Adrenal gland (tissue), 19 donors: ENCODE measurements at places on chromosomes 7 and 10. TPM values are rescaled to one million over a fixed set of nuclear protein-coding genes. Genes with fewer than 3 reads are reported as not detected.

The UNC5B gene
- 9.7 TPM for total RNA-seq

The ZPBP gene
- total RNA-seq, result not detected

The CNPY1 gene
- not detected for total RNA-seq

The MMP21 gene
- 0.11 TPM for total RNA-seq

The SLIT1 gene
- total RNA-seq, result 0.06 TPM

The NXPH1 gene
- total RNA-seq, result 56.6 TPM

The HABP2 gene
- not detected for total RNA-seq

The SHH gene
- 24.5 TPM for total RNA-seq

The PMPCB gene
- 58.8 TPM for total RNA-seq

The HTR5A gene
- total RNA-seq, result not detected

The MMD2 gene
- not detected for total RNA-seq

The C10orf143 gene
- 4.4 TPM for total RNA-seq

The MORN4 gene
- 5.5 TPM for total RNA-seq

The TNRC18 gene
- 81.1 TPM for total RNA-seq

The UPK3B gene
- 0.65 TPM for total RNA-seq

The IMMP2L gene
- total RNA-seq, result 27.1 TPM

The STOX1 gene
- 16.5 TPM for total RNA-seq

The IGFBP3 gene
- total RNA-seq, result 19.9 TPM

The ADAM22 gene
- 32.6 TPM for total RNA-seq

The SRRM3 gene
- 34.2 TPM for total RNA-seq

The PSD gene
- not detected for total RNA-seq

The SLC26A3 gene
- total RNA-seq, result not detected

The CCDC3 gene
- 1.8 TPM for total RNA-seq

The OR2A1 gene
- not detected for total RNA-seq

The GIMAP6 gene
- 26.4 TPM for total RNA-seq

The NOLC1 gene
- 33.3 TPM for total RNA-seq

The SPDYE9 gene
- total RNA-seq, result not detected

The ASZ1 gene
- not detected for total RNA-seq

The RAMP3 gene
- 44.8 TPM for total RNA-seq

The ATRNL1 gene
- 28.4 TPM for total RNA-seq

The CD36 gene
- total RNA-seq, result 24.4 TPM

The NPTX2 gene
- total RNA-seq, result 73.4 TPM

The NUDCD3 gene
- total RNA-seq, result 78.9 TPM

The WNT2 gene
- 0.72 TPM for total RNA-seq

The GIMAP5 gene
- total RNA-seq, result 65.0 TPM

The COL1A2 gene
- 164 TPM for total RNA-seq

The VSTM4 gene
- 136 TPM for total RNA-seq

The TMEM236 gene
- 2.3 TPM for total RNA-seq

The CYP3A4 gene
- total RNA-seq, result 30.6 TPM
